ENCODE measurements at places on chromosomes 4 and X.

- DNase-seq, result peak; percentile 5
Measured at GRCh38 chr4:32472918-32473317, 1752.7 kb downstream of the PCDH7 start.

GRCh38 chr4:88630756-88631155 is 38.5 kb downstream of the HERC3 start:
- DNase-seq, result no peak

- peak; percentile 37 for DNase-seq
Measured at GRCh38 chr4:165403637-165404036, 24.8 kb downstream of the CPE start.

DNA sequence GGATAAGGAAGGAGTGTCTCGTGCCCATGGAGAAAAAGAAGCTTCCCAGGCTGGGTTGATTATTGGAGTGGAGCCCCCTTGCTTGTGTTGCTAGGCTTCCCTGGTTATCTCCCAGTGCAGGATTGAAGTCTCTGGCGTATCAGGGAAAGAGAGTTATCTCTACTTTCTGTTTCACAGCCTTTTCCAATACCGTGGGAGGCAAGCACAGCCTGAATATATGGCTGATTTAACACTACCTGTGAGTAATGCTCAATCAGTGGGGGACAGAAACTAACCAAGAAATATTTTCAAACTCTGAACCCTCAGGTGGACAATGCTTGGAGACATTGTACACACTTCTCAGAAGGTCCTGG is 65.2 kb downstream of the SERPINA7 start:
- peak; percentile 7 for DNase-seq

GRCh38 chr4:44817930-44818329 is 91.6 kb upstream of the GNPDA2 start:
- no peak for DNase-seq

DNA sequence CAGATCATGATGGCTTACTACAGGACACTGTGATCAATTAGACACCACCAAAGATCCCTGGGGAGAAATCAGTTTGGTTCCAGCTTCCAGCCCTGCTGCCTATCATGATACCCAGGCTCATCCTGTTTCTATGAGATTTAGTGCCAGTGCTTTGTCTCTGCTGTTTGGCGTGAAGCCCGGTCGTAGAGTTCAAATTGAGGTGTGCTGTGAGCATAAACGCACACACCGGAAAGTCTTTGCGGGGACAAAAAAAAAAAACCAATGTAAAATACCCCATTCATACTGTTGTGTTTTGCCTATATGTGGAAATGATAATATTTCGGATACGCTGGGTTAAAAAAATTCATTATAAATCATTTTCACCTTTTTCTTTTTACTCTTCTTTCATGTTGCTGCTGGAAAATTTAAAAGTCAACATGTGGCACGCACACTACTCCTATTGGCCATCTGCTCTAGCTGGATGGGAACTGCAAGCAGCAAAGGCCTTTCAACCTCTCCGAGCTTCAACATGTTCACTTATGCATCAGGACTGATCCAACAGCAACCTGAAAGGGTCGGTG is 607 bp upstream of the DKC1 start:
- peak; percentile 22 for DNase-seq

DNA sequence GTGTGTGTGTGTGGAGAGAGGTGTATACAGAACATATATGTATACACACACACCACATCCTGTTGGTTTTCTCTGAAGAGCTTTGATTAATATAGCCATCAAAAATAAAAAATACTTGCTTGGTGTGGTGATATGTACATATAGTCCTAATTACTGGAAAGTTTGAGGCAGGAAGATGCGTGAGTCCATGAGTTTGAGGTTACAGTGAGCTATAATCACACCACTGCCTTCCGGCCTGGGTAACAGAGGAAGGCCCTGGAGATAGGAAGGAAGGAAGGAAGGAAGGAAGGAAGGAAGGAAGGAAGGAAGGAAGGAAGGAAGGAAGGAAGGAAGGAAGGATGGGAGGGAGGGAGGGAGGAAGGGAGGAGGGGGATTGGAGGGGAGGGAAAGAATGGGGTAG is 360.4 kb upstream of the CPEB2 start:
- DNase-seq, result no peak

GRCh38 chr4:40980318-40980883 is 230.6 kb downstream of the NSUN7 start:
- peak; percentile 42 for DNase-seq

DNA sequence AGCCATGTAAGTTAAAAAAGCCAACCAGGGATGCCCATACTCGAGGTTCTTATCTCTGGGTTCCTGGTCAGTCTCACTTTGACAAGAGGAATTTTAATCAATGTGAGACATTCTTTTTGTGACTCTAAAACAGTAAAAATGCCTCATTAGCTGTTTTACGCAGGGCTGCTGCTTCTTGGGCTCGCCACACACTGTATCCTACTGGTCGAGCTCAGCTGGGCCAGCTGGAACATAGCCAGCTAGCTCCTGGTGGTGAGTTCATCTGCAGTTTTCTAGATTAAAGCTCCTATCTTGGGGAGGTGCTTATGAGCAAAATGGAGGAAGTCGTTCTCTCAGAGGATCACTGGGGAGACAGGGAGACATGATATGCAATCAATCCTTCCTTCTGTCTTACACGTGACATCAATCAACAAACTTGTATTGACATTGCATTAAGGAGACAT is 55.9 kb upstream of the LEF1 start:
- DNase-seq, result peak; percentile 91

- no peak for DNase-seq
Measured at GRCh38 chr4:4880492-4880891, 21.0 kb downstream of the MSX1 start.

- DNase-seq, result no peak
Measured at GRCh38 chr4:141789716-141790115, 153.3 kb downstream of the IL15 start.

DNA sequence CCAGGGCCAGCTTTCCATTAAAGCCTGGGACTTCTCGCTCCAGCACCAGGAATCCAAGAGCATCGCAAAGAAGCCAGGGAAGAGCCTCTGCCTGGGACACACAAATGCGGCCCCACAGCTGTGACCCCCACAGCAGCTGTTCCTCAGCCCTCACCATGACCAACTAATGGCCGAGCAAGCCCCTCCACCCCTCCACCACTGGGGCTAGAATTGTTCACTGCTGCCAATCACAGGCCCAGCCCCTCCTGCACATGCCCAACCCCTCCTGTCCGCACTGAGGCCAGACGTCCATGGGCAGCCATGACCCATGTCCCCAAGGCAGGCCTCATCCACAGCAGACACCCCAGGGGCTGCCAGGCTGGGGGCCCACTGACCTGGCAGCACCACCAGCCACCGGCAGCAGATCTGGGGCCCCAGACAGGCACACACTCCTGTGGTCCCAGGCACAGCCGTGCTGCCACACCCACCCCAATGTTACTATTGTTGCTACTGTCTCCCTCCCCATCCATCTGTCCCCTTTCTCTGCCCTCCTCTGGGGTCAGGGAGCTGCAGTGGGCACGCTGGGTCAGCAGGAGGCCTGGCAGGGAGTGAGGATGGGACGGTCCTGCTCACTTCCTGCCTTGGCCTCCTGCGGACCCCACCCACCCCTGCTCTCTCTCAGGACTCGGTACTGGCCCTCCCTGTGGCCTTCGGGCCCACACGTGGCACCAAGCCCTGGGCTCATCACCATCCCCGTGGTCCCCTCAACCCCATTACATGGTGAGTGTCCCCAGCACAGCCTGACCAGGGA is 56.0 kb downstream of the ZFYVE28 start:
- DNase-seq, result no peak
